NCI-H1092 treated with DMSO at 0.1 percent for 48 hours (cell line): ENCODE measurements at places on chromosomes 7 and 10.

DNA sequence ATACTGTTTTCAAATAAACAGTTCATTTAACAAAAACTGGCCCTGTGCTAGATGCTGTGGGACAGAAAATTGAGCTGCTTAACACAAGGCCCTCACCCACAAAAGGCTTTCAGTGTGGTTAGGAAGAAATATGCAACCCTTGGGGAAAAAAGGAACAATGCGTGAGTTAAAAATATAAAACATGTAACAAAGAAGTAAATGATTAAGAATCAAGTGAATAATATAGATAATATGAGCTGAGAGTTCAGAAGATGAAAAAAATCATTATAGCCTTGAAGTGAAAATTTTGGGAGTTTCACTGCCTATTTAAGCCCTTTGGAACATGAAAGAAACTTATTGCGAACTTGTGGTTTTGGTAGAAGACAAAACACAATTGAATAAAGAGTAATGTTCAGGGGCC is 495.4 kb downstream of the GFRA1 start:
- DNase-seq = no peak

DNA sequence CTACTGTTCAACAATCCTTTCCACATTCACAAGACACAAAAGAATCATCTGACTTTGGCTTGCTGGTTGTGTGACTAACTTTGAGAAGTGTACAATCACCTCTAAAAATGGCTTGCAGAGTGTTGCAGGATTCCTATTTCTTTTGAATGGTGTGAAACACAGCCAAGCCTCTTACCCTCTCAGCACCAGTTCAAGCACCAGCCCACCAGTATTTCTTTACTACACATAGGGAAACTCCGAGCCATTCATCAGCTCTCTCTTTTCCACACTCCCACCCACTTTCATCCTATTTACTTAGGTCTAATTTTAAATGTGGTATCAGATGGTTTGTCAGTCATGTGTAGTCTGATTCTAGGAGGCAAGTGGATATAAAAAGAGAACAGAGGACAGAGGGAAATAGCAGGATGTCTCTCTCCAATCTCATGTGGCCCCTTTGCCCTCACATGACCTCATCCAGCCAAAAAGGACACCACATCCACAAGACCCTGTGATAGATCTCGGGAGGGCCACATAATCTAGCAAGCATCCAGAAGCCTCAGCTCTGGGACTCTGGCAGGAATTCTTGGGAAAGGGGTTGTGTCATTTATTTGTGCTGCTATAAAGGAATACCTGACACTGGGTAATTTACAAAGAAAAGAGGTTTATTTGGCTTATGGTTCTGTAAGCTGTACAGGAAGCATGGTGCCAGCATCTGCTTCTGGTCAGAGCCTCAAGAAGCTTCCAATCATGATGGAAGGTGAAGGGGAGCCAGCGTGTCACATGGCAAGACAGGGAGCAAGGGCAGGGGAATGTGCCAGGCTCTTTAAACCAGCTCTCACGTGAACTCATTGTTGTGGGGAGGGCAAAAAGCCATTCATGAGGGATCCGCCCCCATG is 66.8 kb upstream of the NEBL start:
- DNase-seq = no peak

- no peak for DNase-seq
These were observed 93.8 kb upstream of the CNTNAP2 start for GRCh38 chr7:146022776-146023175.

DNA sequence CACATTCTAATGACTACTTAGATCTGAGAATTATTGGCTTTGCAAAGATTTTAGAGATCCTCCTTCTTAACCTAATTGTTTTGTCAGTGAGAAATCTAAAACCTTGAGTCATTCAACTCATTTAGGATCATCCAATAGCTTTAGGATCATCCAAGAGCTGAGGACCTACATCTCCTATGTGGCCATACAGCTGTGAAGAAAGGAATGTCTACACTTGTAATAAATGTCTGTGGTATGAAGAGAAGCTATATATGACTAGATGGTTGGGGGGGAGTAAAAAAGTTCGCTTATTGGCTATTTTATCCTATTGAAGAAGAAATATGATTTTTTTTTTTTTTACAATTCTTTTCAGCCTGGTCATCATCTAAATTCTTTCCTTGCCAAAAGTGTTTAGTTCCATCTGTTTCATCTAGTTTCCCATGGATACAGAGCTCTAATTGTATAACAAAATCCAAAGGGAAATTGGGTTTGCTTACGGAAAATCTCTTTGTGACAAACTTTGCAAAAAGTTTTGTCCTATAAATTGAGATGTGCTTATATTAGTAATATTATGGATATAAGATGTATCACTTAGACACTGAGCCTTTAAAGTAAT is 196.7 kb downstream of the PRKG1 start:
- no peak for DNase-seq

DNA sequence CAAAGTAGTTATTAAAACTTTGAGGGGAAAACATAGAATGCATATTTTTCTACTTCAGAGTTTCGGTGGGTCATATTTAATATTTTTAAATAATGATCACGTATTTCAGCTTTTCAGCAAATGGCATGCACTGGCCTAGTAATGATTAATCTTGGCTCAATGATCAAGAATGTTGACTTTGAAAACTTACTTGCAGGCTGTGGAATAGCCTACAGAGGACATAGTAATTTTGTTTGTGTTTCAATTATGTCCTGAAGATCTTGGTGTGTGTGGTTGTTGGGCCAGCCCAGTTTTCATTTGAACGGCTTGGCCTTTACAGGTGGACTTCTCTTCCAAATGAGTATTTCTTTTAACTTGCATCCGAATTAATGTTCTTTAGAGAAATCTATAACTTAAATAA is 35.1 kb downstream of the ADD3 start:
- no peak for DNase-seq

GRCh38 chr7:70143075-70144044 is 545.1 kb downstream of the AUTS2 start:
- peak; percentile 82 for DNase-seq

GRCh38 chr10:72088889-72089575 is 681 bp upstream of the SPOCK2 start:
- peak; percentile 69 for DNase-seq

GRCh38 chr10:59687657-59688056 is 22.0 kb downstream of the SLC16A9 start:
- DNase-seq = no peak

DNA sequence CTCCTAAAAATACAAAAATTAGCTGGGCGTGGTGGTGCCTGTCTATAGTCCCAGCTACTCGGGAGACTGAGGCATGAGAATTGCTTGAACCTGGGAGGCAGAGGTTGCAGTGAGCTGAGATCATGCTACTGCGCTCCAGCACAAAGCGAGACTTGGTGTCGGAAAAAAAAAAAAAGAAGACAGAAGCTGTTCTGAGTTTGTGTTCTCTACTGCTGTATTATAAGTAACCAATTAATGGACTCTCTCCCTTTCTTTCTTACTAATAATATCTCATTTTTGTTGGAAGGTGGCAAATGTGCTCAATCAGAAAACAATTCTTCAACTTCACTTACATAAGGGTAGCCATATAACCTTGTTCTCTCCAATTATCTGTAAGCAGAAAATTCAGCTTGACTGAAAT is 7.4 kb downstream of the NT5C3A start:
- DNase-seq = no peak

DNA sequence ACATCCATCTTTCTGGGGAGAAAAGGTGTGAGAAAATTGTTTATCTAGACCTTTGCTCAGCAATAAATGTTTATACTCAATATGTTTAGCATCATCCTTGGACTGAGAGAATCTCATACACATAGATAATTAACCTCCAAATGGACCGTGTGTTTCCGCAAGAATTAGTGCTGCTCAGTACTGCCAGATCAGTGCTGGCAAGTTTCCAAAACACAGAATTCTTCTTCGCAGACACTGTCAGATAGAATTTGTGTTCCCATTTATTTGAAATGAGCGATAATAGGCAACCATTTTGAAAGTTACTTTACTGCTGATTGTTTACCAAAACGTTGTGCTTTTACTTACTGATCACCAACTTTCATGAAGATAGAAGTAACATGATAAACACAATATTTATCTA is 33.7 kb downstream of the STAMBPL1 start:
- no peak for DNase-seq

DNA sequence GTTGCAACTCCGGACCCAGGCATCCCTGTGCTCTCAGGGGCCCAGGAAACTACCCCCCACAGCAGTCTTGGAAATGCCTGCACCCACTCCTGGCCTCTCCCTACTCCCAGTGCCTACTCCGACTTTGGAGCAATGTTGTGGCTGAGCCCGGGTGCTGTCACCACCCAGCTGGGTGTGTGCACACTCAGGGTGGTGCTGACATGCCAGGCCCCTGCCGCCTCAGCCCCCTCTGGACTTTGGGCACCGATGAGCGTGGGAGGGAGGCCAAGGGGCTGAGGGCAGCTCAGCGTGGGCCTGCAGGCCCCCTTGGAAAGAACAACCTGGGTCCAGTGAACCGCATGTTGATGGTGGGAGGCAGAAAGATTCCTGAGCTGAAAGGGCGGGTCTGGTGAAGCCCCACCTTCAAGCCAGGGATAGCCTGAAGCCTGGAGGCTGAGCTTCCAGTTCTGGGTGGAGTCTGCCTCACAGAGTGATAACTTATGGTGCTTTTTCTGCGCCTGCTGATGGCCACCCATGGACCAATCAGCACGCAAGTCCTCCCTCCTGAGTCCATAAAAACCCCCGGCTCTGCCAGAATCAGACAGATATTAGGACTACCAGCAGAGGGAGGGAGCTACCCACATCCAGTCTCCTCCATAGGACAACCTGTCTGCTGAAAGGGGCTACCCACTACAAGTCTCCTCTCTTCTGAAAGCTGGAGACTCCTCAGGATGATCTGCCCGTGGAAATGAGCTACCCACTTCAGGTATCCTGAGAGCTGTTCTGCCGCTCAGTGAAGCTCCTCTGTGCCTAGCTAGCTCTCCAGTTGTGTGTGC is 380.4 kb upstream of the SORCS1 start:
- no peak for DNase-seq

DNA sequence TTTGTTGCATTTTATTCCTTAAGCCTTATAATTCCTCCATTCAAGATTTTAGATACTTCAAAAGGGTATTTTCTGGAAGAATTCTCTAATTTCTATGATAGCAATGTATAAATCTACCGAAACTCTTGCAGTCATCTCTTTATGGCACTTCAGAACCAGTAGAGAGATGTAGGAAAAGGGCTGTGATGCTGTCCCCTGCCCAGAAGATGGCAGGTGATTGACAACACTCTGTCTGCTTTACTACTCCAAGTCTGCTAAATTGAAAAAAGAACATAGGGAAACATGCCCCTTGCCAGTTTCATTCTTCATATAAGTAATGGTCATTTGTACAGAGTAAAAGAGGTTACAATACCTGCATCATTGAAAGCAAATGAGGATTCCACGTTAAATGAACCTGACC is 5.1 kb downstream of the TCTN3 start:
- no peak for DNase-seq

DNA sequence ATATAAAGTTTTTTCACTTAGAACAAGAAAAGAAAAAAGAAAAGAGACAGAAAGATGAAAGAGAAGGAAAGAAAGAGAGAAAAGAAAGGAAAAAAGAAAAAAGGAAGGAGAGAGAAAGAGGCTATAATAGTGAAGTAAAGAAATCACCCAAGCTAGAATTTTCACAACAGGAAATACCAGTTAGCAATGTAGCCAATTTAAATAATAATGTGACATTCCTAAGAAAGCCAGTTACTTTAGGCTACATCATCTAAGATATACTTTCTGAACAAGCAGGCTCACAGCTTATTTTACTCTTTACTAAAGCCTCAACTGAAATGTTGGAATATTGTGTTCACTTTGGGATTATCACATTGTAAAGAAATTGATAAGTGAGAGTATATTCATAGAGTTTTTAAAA is 53.6 kb downstream of the GPR37 start:
- DNase-seq = no peak

- DNase-seq = no peak
These were observed 102.7 kb downstream of the MAD1L1 start for GRCh38 chr7:2130096-2130375.

DNA sequence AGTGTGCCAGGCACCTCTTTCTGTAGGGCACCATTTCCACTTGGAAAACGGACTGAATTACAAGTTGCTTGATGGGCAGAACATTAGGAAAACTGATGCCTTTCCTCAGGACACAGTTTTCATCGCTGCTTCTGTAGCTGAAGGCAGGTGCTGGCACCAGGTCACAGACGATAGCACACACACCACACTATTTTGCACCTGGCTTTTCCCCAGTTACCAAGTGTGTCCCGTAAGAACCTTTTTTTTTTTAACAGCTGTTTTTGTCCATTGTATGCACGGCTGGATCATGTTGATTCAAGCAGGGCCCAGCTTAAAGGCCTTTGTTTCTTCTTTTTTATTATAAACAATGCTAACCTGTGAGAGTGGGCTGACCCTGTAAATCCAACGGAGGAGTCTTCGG is 1.3 kb upstream of the GET4 start:
- DNase-seq = peak; percentile 78

- no peak for DNase-seq
These were observed 103.3 kb downstream of the BBS9 start for GRCh38 chr7:33232632-33233145.

DNA sequence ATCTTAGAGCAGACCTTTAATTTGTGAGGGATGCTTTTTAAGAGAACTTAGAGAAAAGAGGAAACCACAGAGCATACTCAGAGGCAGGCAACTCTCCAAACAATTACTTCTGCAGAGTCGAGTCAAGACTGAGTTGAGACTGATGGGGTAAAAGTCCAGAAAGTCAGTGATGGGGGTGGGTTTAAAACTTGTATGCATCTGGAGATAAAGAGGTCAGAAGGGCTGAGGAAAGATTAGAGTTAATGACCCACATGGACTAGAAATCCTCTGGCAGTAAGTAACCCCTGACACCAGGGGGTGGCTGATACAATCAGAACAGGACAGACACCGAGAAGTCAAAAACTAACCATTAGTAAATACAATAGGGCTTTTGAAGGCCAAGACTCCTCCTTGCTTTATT is 42.4 kb upstream of the SEPTIN7 start:
- no peak for DNase-seq

GRCh38 chr7:3594901-3595300 is 293.8 kb downstream of the SDK1 start:
- no peak for DNase-seq

DNA sequence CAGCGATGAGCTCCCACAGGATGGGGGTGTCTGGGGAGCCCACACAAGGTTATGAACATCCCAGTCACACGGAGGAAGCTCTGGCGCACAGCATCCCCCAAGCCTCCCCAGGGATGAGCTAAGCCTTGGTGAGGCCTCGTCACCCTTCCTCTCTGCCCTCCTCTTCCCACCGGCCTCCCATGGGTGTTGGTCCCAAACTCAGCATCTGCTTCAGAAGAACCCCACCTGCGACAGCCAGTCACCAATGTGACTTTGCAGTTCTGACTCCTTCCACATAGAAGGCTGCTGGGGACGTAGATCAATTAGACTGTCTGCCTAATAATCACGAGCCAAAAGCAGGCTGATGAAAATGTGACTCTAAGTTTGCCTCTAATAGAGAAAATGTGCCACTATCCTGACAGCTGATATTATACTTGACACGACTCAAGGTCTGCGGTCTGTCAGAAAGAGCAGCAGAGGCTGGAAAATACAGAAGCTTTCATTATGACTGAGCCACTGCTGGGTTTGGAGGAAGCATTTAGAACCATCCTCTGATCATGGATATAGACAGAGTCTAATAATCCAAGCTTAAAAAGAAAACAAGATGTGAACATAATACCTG is 116.0 kb upstream of the PFKP start:
- DNase-seq = no peak

GRCh38 chr10:107169516-107169915 is 5.0 kb upstream of the SORCS1 start:
- DNase-seq = no peak
